ENCODE measurements at places on chromosomes 1 and 21. TPM values are rescaled to one million over a fixed set of nuclear protein-coding genes. Genes with fewer than 3 reads are reported as not detected.

HSD3B1 gene
- not detected for total RNA-seq

MFSD2A gene
- total RNA-seq: 11.3 TPM

SH2D1B gene
- 0.93 TPM for total RNA-seq

DNA sequence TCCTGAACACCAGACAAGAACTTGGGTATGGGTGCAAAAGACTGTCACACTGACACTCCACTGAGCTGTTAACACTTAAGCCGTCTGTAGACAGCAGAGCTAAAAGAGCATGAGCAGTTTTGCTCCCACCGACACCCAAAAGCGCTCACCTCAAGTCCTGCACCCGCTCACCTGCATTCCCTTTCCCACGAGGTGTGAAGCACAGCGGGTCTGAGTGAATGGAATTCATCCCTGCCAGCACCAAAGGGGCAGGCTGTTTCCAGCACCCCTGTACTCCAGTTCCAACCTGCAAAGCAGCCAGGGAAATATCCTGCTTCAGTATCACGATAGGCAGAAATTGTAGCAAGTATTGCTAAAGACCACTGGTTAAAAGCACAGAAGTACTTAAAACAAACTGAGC lies 28.8 kb downstream of the KRTAP21-3 start:
- no peak for DNase-seq

DNA sequence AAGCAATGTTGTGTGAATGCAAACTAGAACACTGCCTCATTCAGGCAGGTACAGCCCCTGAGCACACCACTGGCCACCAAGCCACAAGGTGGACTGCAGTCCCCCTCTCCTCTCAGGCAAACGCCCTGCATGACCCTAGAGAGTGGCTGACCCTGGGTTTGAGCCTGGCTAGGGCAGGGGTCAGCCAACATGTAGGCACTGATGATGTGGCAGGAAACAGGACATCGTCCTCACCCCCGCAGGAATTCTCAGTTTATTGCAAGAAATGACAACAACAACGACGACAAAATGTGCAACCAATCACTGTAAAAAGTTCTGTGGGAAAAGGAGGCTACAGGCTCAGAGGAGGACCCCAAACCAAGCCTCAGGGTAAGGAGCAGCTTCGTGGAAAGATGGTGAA lies 81.3 kb downstream of the OMA1 start:
- DNase-seq: no peak

DNA sequence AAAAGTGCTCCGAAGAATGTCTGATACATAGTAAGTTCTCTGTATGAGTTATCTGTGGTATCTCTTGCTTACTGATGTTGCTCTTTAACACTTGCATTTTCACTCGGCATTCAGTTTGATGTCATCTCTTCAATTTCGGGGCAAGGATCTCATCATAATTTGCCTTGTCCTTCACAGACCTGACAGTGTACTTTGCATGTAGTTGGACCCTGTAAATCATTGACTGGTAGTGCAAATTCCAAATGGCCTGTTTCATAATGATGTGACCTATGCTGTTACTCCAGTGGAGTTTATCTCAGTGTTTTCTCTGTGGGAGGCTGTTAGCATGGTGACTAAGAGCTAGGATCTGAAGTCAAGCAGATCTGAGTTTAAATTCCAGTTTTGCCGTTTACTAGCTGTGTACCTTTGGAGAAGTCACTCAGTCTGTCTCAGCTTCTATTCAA lies 34.2 kb upstream of the ABCD3 start:
- no peak for DNase-seq

DNA sequence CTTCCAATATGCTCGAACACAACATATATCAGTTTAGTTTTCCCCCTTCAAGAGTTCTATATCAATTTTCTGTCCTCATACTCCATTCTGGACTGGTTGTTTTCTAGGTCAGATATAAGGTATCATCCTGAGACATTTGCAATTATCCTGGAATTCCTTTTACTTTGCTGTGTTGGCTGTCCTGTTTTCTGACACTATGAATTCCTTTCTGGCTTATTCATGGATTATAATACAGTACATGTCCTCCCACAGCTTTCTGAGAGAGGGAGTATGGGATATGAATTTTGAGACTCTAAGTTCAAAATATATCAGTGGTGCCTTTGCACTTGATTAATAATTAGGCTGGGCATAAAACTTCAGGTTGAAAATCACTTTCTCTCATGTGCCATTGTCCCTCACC lies 11.9 kb downstream of the PHTF1 start:
- no peak for DNase-seq

- no peak for DNase-seq
These were observed 109.5 kb downstream of the SPSB1 start for GRCh38 chr1:9402256-9402616.

GRCh38 chr1:212686069-212686468 lies 13.6 kb downstream of the BATF3 start:
- DNase-seq: no peak

All from mucosa of descending colon (tissue), 3 donors.